Prostate gland (tissue), 2 donors: ENCODE measurements at places on chromosomes 7 and 10.

DNA sequence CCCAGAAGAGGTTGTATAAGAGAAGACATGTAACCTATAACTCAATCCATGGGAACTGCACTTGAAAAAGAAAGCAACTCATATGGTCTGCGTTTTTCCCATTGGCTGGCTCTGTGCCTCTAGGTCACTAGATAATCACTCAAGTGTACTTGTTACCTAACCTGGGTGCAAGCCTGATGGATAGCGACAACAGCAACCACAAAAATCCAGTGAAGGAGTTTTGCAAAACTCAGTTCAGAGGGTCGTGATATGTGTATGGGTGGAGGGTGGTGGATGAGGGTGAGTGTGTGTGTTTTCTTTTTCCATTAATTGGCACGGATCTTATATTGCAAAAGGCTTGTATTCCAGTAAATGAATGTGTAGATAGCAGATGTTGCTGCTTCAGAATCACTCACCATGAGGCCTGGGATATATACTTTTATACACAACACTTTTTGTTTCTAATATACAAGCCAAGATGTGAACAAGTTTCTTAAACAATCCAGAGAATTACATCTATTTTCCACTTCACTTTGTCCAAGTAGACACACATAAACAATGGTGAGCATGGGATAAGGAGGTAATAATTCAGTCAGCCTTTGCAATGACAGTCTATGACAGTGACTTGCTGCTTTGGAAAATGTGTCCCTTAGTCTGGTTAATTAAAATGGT lies 286.9 kb upstream of the DKK1 start:
- no peak for DNase-seq

DNA sequence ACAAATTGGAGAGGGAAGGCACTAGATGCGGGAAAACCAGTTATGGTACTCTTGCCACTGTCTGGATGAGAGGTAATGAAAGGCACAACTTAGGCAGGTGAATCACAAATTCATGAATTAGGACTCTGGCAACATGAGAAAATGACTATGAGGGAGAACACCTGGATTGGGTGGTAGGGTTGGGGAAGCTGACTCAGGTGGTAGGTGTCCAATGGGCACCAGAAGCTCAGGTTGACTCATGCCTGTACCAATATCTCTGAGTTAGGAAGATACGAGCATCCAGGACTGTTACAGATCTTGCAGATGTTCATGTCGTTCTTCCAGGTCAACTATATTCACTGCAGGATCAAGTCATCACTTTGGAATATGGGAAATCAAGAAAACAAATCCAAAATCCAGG lies 56.7 kb downstream of the NPY start:
- no peak for DNase-seq

GRCh38 chr10:102612964-102613275 lies 31.4 kb upstream of the TRIM8 start:
- DNase-seq = no peak

- peak; percentile 33 for DNase-seq
Measured at GRCh38 chr7:36487756-36488336, 98.2 kb downstream of the ANLN start.

DNA sequence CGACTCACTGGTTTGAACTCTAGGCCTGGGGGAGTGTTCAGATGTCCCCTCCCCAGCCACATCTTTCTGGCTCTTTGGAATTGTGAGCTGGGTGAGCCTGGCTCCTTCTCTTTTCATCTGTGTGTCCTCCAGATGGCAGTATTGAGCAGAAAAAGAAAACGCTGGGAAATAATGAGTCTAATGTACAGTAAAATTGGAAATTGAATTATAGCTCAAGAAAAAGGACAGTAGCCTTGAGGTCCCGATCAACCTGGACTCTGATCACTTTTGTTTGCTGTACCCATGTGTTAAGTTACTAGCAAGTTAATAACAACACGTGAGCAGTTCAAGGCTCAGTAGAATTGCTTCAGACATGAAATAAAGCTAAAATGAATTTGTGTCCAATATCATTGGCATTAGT lies 77.9 kb downstream of the SNX10 start:
- peak; percentile 57 for DNase-seq

- no peak for DNase-seq
Measured at GRCh38 chr7:45596665-45597095, 22.5 kb downstream of the ADCY1 start.

DNA sequence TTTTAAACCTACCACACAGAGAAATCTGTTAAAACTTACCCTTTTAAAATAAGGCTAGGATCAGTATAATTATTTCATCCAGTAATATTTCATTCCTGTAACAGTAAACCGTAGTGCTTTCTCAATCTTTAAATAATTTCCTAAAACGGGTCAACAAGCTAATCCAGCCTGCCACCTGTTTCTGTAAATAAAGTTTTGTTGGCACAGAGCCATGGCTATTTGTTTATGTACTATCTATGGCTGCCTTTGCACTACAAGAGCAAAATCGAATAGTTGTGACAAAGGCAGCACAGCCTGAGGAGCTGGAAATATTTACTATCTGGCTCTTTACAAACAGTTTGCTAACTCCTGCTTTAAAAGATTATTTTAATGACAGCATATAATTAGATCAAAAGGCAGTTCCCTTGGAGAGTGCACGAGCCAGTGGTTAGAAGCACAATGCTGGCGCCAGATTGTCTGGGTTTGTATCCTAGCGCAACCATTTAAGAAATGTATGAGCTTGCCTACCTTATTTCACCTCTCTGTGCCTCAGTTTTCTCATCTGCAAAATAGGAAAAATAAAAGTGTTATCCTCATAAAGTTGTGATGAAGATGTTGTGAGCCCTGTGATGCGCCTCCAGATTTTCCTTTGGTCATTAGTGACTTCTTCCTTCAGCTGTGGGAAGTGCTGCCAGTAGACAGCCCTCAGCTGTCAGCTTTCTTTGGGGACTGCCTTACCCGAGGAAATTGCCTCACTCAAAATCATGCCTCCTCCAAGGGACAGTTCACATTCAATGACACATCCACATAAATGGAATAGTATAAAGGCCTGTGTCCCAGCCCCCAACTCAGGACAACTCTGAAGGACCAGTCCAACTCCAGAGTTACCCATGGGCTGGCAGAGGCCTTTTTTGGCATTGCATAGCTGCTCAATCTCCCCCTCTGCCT lies 11.8 kb upstream of the MIOS start:
- DNase-seq = no peak

DNA sequence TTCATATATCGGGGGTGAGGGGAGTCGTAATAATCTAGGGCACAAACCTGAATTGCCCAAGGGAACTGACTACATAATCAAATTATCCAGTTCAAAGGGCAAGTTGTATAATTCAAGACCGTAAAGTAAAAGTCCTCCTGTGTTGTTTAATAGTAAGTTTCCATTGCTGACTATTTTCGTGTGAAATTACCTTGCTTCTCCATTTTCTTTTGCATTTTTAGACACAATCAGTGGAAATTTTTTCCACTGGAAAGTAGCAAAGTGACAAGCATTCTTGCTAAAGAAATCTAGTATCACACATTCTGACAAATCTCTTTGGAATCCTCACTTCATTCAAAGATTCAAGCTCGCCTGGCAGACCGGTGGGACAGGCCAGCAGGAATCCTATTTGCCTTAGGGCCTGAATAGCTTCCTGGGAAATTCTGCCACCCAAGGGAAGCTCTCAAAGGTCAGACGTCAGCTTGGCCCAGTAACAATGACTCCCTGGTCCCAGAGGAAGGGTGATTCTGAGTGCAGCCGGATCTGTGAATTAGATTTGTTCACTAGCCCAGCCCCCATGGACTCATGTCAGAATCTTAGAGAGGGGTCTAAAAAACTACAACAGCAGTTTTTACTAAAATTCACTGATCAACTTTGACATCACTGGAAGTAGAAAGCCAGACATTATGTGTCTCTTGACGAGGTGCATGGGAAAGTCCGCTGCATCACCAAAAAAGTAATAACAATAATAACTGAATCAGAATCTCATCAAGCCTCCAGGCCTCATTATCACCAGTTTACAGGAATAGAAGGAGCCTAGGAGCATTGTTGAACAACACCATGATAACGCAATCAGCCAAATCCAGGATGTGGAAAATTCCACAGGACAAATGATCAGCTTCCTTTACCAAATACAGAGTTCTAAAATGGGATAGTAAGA lies 161.0 kb downstream of the SKIDA1 start:
- no peak for DNase-seq

GRCh38 chr7:139738101-139738489 lies 39.7 kb downstream of the HIPK2 start:
- DNase-seq = no peak

GRCh38 chr7:134420424-134421125 lies 38.3 kb downstream of the AKR1B1 start:
- DNase-seq = peak; percentile 42

GRCh38 chr10:100327007-100327717 lies 2.9 kb downstream of the PKD2L1 start:
- DNase-seq = no peak

GRCh38 chr7:573269-573932 lies 53.8 kb upstream of the PDGFA start:
- no peak for DNase-seq
